Right cardiac atrium (tissue), 5 donors: ENCODE measurements at places on chromosomes 5 and 9. TPM values are rescaled to one million over a fixed set of nuclear protein-coding genes. Genes with fewer than 3 reads are reported as not detected.

- no peak for DNase-seq
Measured at GRCh38 chr9:126439402-126439765, 112.8 kb downstream of the MVB12B start.

DNA sequence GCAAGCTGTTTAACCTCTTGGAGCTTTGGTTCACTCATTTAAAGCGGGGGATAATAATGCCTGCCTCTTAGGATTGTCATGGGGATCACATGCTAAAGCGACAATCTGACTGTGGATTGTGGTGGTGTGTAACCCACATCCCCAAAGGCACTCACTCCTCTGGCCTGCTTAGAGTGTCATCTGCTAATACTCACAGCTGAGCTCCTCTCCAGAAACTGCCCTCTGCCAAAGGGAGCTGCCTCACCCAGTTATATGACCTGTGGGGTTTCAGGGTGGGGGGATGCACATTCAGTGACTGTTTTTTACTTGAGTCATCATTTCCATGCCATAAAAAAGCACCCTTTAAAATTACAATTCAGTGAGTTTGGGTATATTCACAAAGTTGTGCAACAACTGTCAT lies 110.0 kb upstream of the SPOCK1 start:
- no peak for DNase-seq

DNA sequence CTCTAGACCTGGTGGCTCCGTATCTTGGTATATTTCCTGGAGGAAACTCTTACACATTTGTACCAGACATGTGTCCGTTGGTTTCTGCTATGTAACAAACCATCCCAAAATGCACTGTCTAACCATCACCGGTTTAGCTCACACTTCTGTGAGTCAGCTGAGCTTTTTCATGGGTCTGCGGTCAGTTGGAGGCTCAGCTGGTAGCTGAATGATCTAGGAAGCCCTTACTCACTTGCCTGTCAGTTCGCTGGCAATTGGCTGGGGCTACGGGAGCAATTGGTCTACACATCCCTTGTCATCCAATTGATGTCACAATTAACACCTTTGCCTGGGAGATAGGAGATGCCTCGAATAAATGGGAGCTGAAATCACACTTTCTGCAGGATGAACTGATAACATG lies 11.6 kb upstream of the WHRN start:
- DNase-seq = no peak

Gene PCDHGA4
- total RNA-seq = 5.8 TPM

DNA sequence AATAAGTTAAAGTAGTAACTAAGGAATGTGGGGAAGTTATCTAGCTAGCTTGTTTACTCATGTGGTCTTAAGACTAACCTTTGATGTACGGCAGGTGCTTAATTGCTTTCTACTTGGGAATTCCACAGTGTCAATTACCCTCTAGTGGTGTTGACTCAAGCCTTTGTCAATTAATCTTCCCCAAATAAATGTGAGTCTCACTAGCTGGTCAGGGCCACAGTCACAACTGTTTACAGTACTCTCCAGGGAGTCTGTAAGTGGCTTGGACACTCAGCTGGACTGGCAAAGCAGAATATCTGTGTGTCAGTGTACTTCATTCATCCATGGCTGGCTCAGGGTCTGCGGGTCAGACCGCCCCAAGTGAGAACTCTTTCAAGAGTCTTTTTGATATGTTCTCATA lies 30.8 kb downstream of the SMIM3 start:
- no peak for DNase-seq
